Neural progenitor cell (in vitro differentiated cells): ENCODE measurements at places on chromosomes 12 and 14. TPM values are rescaled to one million over a fixed set of nuclear protein-coding genes. Genes with fewer than 3 reads are reported as not detected.
A peak's percentile ranks its signal among the peaks of the same experiment; 100 is the strongest.

DNA sequence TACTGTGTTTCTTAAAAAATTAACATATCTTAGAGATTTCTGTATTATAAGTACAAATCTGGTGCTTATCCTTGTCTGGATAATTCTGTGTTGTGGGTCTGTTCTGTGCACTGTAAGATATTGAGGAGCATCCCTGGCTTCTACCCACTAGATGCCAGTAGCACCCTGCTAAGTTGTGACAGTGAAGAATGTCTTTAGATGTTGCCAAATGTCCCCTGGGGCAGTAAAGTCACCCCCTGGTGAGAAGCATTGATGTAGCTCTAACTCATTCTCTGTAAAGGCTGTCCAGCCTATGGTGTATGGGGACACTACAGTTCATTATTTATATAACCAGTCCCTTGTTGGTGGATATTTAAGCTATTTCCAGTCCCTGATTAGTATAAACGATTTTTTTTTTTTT, 31.4 kb downstream of the MAP1LC3B2 start:
- H3K27me3 ChIP-seq, result no peaks in the 10 kb centered on the region
- no peak overlapping the region for H3K4me3 ChIP-seq
- DNase-seq, result no peak
- H3K27ac ChIP-seq, result no peak overlapping the region
- no peaks in the 10 kb centered on the region for H3K36me3 ChIP-seq
- H3K4me1 ChIP-seq, result peaks cover 5% of the 10 kb centered on the region

DNA sequence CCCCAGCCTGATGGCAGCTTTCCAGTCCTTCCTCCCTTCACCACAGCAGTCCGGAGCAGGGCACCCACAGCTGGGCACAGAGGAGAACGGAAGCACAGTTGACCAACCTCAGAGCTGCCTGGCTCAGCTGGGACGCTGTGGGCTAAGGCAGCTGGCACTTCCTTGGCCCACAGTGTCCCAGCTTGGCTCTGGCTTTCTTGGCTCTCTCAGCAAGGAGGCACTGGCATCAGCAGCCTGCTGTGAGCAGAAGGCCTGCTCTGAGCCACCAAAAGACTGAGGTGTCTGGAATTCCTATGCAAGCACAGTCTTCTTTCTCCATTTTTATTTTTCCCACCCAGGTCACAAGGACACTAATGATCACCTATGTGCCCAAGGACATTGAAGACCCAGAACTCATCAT, 32.6 kb downstream of the NGB start:
- no peak for DNase-seq
- no peaks in the 10 kb centered on the region for H3K4me1 ChIP-seq
- H3K36me3 ChIP-seq, result no peaks in the 10 kb centered on the region
- H3K4me3 ChIP-seq, result no peak overlapping the region
- no peak overlapping the region for H3K27ac ChIP-seq

DNA sequence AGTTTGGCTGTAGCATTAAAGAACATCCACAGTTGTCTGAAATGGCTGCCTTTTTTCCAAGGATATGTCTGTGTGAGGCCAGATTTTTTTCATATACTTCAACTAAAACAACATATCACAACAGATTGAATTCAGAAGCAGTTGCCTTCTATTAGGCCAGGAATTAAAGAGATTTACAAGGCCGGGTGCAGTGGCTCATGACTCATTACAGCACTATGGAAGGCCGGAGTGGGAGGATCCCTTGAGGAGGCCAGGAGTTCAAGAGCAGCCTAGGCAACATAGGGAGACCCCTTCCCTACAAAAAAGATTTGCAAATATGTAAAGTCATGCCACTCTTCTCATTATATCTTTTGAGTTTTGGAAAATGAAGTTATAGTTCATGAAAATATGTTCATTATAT, 108.6 kb downstream of the KTN1 start:
- H3K4me1 ChIP-seq, result peaks cover 8% of the 10 kb centered on the region
- H3K4me3 ChIP-seq, result no peak overlapping the region
- H3K36me3 ChIP-seq, result peaks cover 12% of the 10 kb centered on the region
- no peaks in the 10 kb centered on the region for H3K27me3 ChIP-seq
- H3K27ac ChIP-seq, result no peak overlapping the region

- peaks cover 4% of the 10 kb centered on the region for H3K4me1 ChIP-seq
- no peak overlapping the region for H3K4me3 ChIP-seq
- H3K27me3 ChIP-seq, result no peaks in the 10 kb centered on the region
- DNase-seq, result no peak
- no peak overlapping the region for H3K27ac ChIP-seq
These were observed 23.2 kb downstream of the PXN start for GRCh38 chr12:120242275-120242799.

GRCh38 chr14:93112891-93113677, 2.6 kb downstream of the ITPK1 start:
- H3K27me3 ChIP-seq, result peaks cover 17% of the 10 kb centered on the region
- H3K4me3 ChIP-seq, result peak overlapping the region; percentile 100
- H3K4me1 ChIP-seq, result peaks cover 31% of the 10 kb centered on the region

GRCh38 chr12:129269756-129270495, 416.6 kb downstream of the GLT1D1 start:
- DNase-seq, result no peak
- H3K27ac ChIP-seq, result no peak overlapping the region
- no peaks in the 10 kb centered on the region for H3K27me3 ChIP-seq
- H3K4me3 ChIP-seq, result no peak overlapping the region
- no peaks in the 10 kb centered on the region for H3K36me3 ChIP-seq

GRCh38 chr14:28138341-28138740, 628.2 kb upstream of the FOXG1 start:
- no peaks in the 10 kb centered on the region for H3K36me3 ChIP-seq
- DNase-seq, result no peak
- H3K4me1 ChIP-seq, result peaks cover 9% of the 10 kb centered on the region
- no peak overlapping the region for H3K27ac ChIP-seq
- H3K27me3 ChIP-seq, result no peaks in the 10 kb centered on the region
- H3K4me3 ChIP-seq, result no peak overlapping the region

DNA sequence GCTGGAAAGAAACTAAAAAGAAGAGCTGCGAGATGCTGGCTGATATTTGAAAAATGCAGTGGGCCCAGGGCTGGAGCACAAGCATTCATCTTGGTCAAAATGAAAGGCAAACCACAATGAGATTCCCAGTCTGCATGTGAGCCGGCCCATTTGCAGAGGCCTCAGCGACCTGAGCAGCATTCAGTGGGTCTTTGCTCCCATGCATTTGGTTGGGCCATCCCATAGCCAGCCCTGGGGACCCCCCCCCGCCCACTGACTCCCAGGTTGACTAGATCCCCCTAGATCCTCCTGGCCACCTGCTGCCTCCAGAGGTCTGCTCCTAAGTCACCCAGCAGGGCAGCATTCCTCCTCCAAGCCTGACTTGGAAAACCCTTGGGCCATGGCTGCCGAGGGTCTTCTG, 59.8 kb downstream of the PRMT8 start:
- H3K4me3 ChIP-seq, result no peak overlapping the region
- peaks cover 9% of the 10 kb centered on the region for H3K4me1 ChIP-seq
- DNase-seq, result no peak
- H3K36me3 ChIP-seq, result no peaks in the 10 kb centered on the region

DNA sequence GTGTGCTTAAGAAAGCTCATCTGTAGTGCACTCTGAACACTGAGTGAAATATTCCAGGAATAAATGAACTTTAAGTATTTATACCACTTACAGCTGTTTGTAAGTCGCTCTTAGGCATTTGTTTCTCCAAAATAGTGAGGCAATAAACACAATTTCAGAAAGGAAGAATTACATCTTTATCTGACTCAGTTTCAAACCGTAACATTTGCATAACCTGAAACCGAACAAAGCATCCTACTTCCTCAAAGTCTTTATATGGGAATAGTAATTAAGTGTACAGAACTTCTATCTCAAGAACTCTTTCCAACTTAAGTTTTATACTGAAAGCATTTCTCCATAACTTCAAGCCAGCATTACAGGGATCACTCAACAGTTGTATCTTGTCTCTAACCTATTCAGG, 58.4 kb downstream of the SOX5 start:
- H3K27ac ChIP-seq, result no peak overlapping the region
- no peak overlapping the region for H3K4me3 ChIP-seq
- no peak for DNase-seq

- H3K36me3 ChIP-seq, result no peaks in the 10 kb centered on the region
- DNase-seq, result no peak
- no peaks in the 10 kb centered on the region for H3K27me3 ChIP-seq
- H3K4me1 ChIP-seq, result no peaks in the 10 kb centered on the region
- H3K27ac ChIP-seq, result no peak overlapping the region
These were observed 7.3 kb downstream of the ULK1 start for GRCh38 chr12:131901431-131902331.

DNA sequence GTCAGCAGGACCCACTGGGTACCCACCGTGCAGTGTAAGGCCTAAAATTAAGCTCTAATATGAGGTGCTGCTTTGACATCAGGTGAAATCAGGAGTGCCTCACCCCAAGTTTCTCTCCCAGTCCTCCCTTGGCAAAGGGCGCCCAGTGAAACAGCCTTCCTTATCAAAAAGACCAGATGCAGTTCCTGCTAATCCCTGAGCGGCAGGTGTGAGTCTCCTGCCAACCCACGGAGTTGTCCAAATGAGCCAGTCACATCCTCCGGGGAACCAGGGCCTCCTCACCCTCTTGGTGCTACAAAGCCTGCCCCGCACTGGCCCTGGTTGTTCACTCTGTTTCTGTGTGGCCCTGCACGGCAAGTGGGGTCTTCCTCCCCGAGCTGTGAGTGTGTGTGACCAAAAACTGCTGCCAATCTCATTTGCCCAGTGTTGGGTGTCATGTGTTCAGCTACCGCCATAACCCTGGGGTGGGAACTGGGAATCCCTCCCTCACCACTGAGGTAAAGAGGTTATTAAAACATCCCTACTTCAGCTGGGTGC, 20.2 kb upstream of the P2RX4 start:
- H3K27ac ChIP-seq, result no peak overlapping the region
- no peaks in the 10 kb centered on the region for H3K27me3 ChIP-seq
- no peaks in the 10 kb centered on the region for H3K4me1 ChIP-seq
- H3K4me3 ChIP-seq, result no peak overlapping the region
- H3K36me3 ChIP-seq, result no peaks in the 10 kb centered on the region

- H3K27me3 ChIP-seq, result no peaks in the 10 kb centered on the region
- no peak for DNase-seq
- H3K36me3 ChIP-seq, result no peaks in the 10 kb centered on the region
- peaks cover 18% of the 10 kb centered on the region for H3K4me1 ChIP-seq
- H3K27ac ChIP-seq, result no peak overlapping the region
These were observed 71.6 kb downstream of the ASCL1 start for GRCh38 chr12:103028881-103029639.

- no peaks in the 10 kb centered on the region for H3K36me3 ChIP-seq
- no peak overlapping the region for H3K27ac ChIP-seq
- no peaks in the 10 kb centered on the region for H3K27me3 ChIP-seq
- no peak for DNase-seq
- no peaks in the 10 kb centered on the region for H3K4me1 ChIP-seq
These were observed 227.1 kb upstream of the KRR1 start for GRCh38 chr12:75738486-75738885.

DNA sequence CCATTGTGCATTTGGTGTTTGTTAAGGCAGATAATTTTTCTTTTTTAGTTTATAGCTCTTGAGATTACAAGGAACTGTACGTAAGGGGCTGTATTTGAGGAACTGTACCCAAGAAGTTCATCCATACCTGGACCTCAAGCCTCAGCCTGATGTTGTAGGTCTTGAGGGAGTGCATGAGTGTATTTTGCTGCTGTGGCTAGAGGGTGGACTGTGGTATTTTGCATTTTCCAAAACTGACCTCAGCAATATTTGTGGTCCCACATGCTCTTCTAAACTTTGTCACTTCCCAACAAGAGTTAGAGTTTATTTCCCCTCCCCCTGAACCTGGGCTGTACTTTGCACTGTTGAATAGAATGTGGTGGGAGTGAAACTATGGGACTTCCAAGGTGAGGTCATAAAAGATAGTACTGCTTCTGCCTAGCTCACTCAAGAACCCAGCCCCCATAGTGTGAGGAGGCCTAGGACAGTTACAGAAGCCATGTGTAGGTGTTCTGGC, 42.2 kb upstream of the FBXO33 start:
- no peak overlapping the region for H3K4me3 ChIP-seq
- no peaks in the 10 kb centered on the region for H3K4me1 ChIP-seq
- H3K27ac ChIP-seq, result no peak overlapping the region
- no peak for DNase-seq

DNA sequence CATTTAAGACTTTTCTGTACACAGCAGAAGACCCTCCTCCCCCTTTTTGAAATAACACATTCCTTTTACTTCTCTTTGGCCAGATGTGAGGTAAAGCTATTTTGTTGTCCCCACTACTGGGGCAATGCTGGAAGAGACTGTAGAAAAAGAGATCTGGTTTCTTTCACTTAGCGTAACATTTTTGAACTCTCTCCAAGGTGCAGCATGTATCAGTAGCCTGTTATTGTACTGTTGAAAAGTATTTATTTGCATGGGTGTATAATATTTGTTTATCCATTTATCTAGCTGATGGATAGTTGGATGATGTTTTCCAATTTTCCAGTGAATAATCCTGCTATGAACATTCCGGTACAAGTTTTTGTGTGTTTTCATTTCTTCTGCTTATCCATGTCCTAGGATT, 335.2 kb downstream of the SOX5 start:
- no peaks in the 10 kb centered on the region for H3K4me1 ChIP-seq
- DNase-seq, result no peak
- no peaks in the 10 kb centered on the region for H3K36me3 ChIP-seq
- H3K27me3 ChIP-seq, result no peaks in the 10 kb centered on the region
- no peak overlapping the region for H3K27ac ChIP-seq

GRCh38 chr12:53378222-53378621, 1.8 kb upstream of the SP1 start:
- no peaks in the 10 kb centered on the region for H3K36me3 ChIP-seq
- H3K4me3 ChIP-seq, result no peak overlapping the region
- H3K4me1 ChIP-seq, result peaks cover 18% of the 10 kb centered on the region
- no peak overlapping the region for H3K27ac ChIP-seq

OR4E2 gene
- not detected in 2 replicates for total RNA-seq

LHX5 gene
- total RNA-seq, result 48.4 and 98.7 TPM in 2 replicates

CCDC177 gene
- total RNA-seq, result 8.6 and 19.7 TPM in 2 replicates

INTS13 gene
- 46.6 and 70.8 TPM in 2 replicates for total RNA-seq

CMKLR1 gene
- 0.09 TPM in 1 of 2 replicates, not detected in the other for total RNA-seq

AMDHD1 gene
- total RNA-seq, result 1.1 and 2.2 TPM in 2 replicates

IRAK3 gene
- 0.37 and 3.0 TPM in 2 replicates for total RNA-seq

FGF6 gene
- not detected in 2 replicates for total RNA-seq

SALL2 gene
- total RNA-seq, result 263 and 394 TPM in 2 replicates

APOLD1 gene
- total RNA-seq, result 7.4 and 11.8 TPM in 2 replicates

GALNT8 gene
- 2.6 and 5.0 TPM in 2 replicates for total RNA-seq

NDRG2 gene
- 1.3 and 2.0 TPM in 2 replicates for total RNA-seq

SERPINA4 gene
- not detected in 2 replicates for total RNA-seq

FOXM1 gene
- 38.2 and 50.9 TPM in 2 replicates for total RNA-seq

MIP gene
- total RNA-seq, result 0.03 TPM in 1 of 2 replicates, not detected in the other

SERPINA12 gene
- total RNA-seq, result not detected in 2 replicates
